ENCODE measurements at places on chromosomes 1 and 21.

DNA sequence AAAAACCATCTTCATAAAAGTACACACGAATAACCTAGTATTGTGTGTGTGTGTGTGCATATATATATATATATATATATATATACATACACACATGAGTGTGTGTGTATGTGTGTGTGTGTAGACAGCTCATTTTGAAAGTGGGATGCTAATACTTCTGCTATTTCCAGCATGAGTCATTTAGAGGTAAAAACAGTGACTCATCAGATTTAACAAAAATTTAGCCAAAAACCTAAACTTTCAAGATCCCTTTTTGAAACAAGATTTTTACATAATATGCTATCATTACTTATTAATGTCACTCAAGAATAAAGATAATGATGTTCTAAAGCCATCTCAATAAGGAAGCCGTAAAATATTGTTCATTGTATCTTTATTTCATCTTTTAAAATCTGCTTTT, 35.6 kb upstream of the ADGRL4 start:
- peak; percentile 41 for DNase-seq

- no peak for DNase-seq
These were observed 648.5 kb upstream of the PKN2 start for GRCh38 chr1:88035578-88035977.

- no peak for DNase-seq
These were observed 189.9 kb upstream of the SNX7 start for GRCh38 chr1:98471633-98472032.

DNA sequence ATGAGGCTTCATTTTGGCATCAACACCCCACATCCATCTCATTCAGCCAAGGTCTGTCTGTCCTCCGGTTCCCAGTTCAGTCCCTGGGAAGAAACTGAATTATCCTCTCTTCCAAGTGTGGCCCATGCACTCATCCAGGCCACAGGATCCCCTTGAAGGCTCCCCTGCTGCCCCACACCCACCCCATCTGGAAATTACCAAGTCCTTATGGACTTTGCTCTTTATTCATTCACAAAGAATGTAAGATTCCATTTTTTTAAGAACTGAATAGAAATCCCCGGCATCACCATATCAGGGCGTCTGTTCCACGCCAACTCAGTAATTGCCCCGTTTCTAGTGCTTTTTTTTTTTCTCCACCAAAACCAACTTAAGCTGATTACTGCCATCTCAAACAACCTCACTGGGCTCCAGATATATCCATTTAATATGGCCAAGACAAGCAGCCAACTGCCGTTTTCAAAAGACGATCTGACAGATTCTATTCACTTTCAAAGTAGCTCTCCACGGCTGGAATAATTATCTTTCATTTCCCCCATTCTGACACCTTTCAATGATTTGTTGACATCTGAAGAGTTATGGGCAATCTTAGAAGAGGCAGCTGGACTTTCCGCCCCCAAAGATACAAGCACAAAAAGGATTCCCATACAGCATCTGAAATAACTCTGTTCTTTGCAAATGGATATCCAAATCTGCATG, 55.9 kb downstream of the OLIG1 start:
- no peak for DNase-seq

GRCh38 chr1:166258017-166258416, 91.2 kb upstream of the FAM78B start:
- no peak for DNase-seq

GRCh38 chr1:220631238-220631815, 58.8 kb upstream of the C1orf115 start:
- DNase-seq: no peak

DNA sequence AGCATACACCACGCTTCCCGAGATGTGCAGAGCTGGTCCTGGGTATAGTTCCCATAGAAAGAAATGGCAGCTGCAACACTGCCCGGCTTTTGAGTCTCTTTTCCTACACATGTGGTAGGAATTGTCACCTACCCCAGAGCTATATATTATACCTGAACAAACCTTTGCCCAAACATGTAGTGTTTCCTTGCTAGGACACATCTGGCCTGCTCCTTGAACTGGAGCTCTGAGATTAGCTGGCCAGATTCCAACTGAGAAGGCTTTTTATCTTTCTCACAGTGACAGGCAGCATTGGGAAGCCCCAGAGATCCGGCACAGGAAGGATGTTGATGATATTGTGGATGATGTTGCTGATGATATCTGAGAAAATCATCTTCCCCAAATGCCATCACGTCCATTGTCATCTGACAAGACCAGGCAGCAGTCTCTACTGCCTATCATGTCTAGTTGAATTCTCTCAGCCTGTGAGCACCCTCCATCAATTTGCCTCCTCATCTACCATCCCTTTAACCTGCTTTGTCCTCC, 115.0 kb upstream of the SMYD2 start:
- no peak for DNase-seq

- DNase-seq: no peak
These were observed 99.5 kb upstream of the DUSP10 start for GRCh38 chr1:221841251-221841982.

DNA sequence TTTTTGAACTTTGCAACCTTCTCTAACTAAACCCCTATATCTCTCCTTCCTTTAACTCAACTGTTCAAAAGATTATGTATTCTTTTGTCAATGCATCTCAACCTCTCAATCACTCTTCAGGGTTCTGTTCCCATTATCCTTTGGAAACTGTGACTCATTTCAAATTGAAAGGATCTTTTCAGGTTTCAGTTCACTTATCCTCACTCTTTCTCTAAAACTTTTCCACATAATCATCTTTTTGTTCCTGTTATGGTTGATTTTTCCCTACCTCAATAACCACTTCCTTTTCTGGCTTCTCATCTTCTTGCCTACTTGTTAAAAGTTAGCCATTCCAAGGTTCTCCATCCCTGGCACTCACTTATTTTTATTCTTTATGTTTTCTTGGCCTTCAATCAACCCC, 56.2 kb upstream of the NUF2 start:
- no peak for DNase-seq

DNA sequence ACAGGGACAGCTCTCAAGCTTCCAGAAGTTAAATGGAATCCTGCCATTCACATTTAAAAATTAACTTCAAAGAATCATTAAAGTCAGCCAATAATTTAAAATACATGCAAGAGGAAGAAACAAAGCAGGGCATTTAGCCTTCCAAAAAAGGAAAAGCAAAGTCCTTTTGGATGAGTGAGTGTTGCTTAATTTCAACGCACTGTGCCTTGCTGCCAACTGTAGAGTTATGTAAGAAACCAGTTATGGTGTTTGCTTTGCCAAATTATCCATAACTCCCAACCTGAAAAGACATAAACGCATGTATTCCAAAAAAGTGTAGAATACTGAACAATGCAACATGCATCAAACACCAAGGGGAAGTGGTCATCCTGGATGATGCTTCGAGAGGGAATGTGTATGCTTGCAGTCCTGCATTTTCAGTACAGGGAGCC, 16.1 kb upstream of the KCNE1 start:
- DNase-seq: no peak

GRCh38 chr1:76759950-76760349, 107.3 kb upstream of the ST6GALNAC5 start:
- DNase-seq: no peak

- no peak for DNase-seq
These were observed 1.1 kb downstream of the PUSL1 start for GRCh38 chr1:1309251-1310108.
